ENCODE measurements at places on chromosomes 4 and X. TPM values are rescaled to one million over a fixed set of nuclear protein-coding genes. Genes with fewer than 3 reads are reported as not detected.

- DNase-seq, result peak; percentile 32
These were observed 568 bp downstream of the NIPAL1 start for GRCh38 chr4:48017108-48017571.

XAGE2 gene
- 0.38 TPM for polyA plus RNA-seq

GRCh38 chr4:17397611-17398010, 114.3 kb downstream of the QDPR start:
- DNase-seq, result no peak

DNA sequence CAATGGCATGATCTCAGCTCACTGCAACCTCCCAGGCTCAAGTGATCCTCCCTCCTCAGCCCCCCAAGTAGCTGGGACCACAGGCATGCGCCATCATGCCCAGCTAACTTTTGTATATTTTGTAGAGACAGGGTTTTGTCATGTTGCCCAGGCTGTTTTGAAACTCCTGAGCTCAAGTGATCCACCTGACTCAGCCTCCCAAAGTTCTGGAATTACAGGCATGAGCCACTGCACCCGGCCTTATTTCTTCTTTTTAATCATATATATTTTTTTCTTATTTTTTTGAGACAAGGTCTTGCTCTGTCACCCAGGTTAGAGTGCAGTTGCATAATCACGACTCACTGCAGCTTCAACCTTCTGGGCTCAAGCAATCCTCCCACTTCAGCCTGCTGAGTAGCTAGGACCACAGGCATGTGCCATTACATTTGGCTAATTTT, 184.0 kb downstream of the TSPAN5 start:
- DNase-seq, result no peak

SLC10A4 gene
- polyA plus RNA-seq, result 0.30 TPM

REPS2 gene
- 18.9 TPM for polyA plus RNA-seq

GLOD5 gene
- polyA plus RNA-seq, result 1.9 TPM

DNA sequence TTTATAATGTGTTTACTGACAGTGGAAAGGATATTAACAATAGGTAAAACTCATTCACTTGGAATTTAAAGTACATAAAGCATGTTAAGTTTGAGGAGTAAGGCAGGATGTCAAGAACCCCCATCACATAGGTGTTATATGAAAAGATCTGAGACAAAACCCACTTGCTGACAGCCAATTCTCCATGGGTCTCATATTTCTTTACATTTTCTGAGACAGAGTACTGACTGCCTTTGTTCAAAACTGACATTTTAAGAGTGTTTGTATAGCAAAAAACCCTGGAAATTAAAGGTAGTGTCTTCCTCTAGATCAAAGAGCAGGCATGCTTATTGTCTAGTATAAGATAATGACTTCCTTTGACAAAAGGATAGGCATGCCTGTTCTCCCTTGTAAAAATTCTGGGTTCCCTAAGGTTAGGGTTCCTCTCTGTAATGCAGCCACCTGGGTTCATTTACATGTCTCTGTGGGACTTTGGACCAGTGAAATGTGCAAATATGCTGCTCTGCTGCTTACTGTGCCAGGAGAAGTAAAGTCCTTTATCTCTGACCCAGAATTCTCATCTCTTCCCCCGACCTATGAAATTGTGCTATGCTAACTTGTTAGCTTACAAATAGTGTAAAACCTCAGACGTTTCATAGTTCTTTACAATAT, 123.6 kb downstream of the PCDH18 start:
- no peak for DNase-seq

DNA sequence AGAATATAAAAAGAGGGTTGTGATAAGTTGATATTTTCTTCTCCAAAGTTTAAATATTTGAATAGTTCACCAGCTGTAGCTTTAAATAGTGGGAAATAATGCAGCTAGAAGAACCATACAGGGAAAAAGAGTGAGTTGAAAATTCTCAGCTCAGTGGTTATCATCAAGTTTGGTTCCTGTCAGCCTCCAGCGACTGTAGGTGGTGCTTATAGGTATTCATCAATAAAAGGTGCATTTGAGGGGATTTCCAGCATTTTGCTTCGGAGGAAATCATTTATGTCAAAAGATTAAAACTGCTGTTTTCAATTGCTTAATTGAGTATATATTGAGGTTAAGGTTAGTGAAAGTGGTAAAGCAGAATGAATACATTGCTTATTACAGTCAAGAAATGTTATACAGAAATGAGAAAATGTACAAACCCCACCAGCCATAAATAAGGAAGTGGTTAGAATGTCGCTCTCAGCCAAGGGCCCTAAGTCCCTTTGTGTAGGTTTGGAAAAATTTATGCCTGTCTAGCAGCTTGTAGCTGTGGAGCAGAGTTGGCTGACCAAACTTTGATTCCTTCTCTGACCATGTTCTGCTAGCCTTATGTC, 532.9 kb upstream of the FTHL17 start:
- DNase-seq, result no peak

DNA sequence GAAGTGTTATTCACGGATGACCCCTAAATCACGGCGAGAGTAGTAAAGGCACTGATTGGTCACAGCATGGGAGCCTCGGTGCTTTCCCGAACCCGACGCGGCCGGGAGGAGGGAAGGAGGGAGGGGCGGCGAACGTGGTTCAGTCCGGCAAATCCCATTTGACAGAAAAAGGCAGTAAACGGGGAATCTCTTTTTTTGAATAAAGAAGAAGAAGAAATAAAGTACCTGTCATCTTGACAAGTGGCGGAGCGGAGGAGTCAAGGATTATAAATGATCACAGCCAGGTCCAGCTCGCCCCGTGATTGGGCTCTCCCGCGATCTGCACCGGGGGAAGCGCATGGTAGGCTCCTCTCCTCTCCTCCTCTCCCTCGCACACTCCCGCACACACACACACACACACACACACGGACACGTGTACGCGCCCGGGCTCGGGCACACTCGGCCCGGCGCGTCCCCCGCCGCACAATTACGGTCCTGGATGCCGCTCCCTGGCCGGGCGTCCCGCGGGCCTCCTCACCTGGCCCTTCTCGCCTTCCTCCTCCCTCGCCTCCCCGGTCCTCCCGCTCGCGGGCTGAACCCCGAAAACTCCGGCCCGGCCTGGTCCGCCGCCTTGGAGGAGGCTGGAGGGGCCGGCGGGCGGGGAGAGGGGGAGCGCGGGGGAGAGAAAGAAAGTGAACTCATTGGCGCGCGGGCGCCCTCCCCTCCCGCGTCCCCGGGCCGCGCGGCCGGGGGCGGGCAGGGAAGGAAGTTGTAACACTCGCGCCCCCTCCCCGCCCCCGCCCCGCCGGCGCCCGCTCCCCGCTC, 99.2 kb upstream of the TENM3 start:
- DNase-seq, result peak; percentile 71

All from left renal cortex interstitium (tissue), 4 donors.